ENCODE measurements at places on chromosomes 2 and 18.
A peak's percentile ranks its signal among the peaks of the same experiment; 100 is the strongest.

- DNase-seq: no peak
Measured at GRCh38 chr18:76454418-76454817, 40.6 kb downstream of the ZNF516 start.

DNA sequence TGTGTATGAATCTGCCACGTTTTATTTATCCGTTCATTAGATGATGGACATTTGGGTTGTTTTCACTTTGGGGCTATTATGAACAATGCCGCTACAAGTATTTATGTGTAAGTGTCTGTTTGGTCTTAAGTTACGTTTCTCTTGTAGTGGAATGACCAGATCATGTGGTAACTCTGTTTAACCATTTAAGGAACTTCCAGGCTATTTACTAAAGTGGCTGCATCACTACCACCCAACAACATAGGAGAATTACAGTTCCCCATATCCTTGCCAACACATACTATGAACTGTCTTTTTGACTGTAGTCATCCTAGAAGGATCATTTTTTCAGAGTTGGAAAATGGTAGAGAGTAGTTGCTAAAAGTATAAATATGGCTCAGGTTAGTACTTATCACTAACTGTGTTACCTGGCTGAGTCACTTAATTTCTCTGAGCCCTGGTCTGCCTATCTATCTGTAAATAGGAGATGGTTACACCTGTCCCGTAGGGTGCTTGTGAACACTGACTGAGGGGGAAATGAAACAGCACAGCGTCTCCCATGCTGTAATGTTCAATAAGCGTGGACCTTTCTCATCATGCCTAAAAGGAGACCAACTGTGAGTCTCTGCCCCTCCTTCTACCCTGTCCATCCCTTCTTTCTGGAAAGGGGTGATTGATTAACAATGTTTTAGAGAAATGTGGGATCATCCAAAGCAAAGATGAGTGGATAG lies 103.1 kb downstream of the SH3RF3 start:
- DNase-seq: no peak

- DNase-seq: peak; percentile 83
Measured at GRCh38 chr2:188808947-188809355, 165.2 kb upstream of the COL3A1 start.

DNA sequence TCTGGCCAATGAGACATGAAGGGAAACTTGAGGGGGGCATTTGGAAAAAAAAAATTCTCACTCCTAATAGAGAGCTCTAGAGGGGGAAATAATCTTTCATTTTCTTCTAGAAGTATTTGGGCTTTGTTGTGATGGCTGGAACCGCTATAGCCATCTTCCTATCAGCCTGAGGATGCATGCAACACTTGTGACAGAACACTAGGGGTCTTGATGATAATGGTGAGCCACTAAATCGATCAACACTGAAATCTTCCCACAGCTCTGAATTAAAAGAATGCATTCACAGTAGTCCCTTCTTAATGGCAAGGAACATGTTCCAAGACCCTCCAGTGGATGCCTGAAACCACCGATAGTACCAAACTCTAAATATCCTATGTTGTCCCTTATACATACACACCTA lies 325.3 kb downstream of the LNPK start:
- no peak for DNase-seq

GRCh38 chr18:48680339-48681250 lies 141.8 kb downstream of the CTIF start:
- DNase-seq: no peak

DNA sequence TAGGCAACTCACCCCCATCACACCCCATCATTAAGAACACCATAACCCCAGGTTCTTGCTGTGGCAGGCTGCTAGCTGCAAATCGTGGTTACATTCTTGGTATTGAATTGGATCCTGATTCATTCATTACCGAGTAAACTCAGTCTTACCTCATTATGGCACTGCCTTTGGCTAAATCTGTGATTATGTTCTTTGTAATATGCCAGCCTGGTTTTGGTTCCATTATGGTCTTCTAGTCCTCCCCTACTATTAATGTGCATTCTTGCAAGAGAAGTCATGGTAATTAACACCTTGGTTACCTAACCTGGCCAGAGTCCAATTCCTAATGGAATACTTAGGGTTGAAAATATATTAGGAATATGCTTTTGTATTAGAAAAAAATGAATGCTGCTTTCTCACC lies 258.9 kb upstream of the APCDD1 start:
- DNase-seq: no peak

DNA sequence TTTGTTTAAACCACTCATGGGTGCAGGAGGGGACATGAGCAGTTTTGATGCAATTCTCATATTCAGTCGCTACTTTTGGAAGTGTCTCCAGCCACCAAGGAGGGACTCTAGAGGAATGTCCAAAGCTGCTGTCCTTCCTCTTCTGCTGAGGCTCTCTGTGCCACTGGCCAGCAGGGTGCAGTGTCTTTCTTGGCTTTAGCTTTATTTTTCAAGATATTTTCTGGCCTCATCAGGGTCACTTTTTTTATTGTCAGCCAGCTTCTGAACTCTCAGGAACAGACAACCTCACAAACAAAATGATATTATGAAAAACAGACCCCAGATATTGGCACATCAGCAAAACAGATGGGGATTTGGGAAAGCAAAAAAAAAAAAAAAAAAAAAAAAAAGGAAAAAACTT lies 289.3 kb upstream of the ZSWIM2 start:
- DNase-seq: peak; percentile 10

DNA sequence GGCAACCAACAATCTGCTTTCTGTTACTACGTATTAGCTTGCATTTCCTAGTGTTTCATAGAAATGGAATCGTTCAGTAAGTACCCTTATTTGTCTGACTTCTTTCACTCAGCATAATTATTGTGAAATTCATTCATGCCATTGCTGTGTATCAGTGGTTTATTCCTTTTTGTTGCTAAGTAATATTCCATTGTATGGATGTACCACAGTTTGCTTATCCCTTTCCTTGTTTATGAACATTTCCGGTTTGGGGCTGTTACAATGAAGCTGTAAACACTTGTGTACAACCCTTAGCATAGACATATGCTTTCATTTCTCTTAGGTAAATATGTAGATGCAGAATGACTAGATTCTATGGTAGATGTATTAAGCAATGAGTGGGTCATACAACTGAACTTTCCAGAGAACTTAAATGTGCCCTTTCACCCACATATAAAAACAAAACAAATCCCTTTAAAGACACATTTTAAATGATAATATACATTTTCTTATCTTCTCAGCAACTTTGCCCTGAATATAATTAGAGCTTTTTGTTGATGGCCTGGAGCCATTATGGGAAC lies 21.9 kb downstream of the FER1L5 start:
- DNase-seq: no peak

DNA sequence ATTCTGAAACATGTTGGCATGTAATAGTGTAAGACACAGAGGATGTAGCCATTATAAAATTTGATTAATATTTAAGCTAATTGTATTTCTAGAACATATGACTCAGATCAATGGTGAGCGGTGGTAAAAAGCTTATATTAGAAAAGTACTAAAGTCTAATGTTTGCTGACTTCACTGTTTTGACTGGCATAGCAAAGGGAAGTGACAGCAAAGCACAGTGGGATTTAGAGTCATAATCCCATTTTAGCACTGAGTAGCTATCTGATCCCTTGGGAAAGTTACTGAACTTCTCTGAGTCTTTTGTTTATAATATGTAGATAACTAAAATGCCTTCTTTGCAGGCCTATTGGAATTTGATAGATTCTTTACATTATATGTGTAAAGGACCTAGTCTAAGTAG lies 60.4 kb downstream of the KIAA1328 start:
- peak; percentile 12 for DNase-seq

DNA sequence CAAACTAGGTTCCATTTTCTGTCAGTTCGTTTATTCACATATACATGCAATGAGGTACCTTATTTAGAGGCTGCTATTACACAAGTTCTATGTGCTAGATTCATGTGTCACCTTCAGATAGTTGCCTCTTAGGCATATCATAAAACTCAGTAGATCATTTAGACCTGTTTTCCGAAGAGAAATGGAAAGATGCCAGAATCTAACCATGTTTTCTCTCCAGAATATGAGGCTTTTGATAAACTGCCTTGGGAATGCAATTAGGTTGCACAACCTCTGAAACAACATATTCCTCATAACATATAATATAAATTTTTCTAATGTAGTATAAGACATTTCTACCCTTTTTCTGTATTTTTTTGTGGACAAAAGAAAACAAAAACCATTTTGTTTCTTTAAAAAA lies 108.1 kb downstream of the PRPF40A start:
- DNase-seq: no peak

DNA sequence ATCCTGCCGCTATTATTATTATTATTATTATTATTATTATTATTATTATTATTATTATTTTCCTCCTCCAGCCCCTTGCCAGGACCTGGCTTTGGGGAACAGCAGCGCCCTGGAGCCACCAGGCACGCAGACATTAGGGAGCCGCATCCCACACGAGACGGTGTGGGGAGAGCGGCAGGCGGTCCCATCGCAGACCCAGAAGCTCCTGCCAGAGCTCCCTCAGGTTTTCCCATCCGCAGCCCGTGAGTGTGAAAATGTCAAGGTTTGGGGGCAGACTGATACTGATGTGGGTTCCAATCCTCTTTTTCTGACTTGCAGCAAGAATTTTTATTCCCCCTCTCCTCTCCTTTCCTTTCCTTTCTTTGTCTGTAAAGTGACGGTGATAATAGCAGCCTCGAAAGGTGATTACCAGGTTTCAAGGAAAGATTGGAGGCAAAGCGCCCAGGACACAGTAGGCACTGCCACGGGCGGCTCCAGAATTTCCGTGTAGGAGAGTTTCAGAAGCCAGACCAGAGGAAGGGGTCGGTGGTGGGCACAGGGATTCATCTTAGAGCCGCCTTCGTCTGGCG lies 816 bp downstream of the SCTR start:
- DNase-seq: no peak

- DNase-seq: no peak
Measured at GRCh38 chr2:85720533-85720932, 26.4 kb downstream of the GNLY start.

- DNase-seq: no peak
Measured at GRCh38 chr18:66993492-66993891, 389.6 kb upstream of the CDH19 start.

- DNase-seq: no peak
Measured at GRCh38 chr2:191573216-191573615, 104.7 kb upstream of the NABP1 start.

GRCh38 chr2:119718501-119719260 lies 39.7 kb downstream of the TMEM177 start:
- no peak for DNase-seq

GRCh38 chr2:144836635-144837350 lies 316.9 kb upstream of the ZEB2 start:
- peak; percentile 83 for DNase-seq

GRCh38 chr2:126686841-126687485 lies 31.0 kb downstream of the GYPC start:
- DNase-seq: peak; percentile 14

DNA sequence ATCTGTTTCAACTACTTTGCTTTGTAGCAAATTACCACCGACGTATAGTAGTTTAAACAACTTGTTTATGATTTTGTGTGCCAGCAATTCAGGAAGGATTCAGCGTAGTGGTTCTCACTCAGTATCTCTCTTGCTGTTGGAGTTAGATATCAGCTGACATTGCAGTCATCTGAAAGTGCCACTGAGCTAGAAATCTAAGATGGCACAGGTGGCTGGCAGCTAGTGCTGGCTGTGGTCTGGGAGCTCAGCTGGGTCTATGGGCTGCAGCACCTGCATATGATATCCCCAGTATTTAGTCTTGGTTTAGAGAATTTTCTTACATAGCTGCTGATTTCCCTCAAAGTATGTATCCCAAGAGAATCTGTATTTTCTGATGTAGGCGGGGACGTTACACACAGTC lies 235.6 kb downstream of the SCG2 start:
- DNase-seq: no peak

DNA sequence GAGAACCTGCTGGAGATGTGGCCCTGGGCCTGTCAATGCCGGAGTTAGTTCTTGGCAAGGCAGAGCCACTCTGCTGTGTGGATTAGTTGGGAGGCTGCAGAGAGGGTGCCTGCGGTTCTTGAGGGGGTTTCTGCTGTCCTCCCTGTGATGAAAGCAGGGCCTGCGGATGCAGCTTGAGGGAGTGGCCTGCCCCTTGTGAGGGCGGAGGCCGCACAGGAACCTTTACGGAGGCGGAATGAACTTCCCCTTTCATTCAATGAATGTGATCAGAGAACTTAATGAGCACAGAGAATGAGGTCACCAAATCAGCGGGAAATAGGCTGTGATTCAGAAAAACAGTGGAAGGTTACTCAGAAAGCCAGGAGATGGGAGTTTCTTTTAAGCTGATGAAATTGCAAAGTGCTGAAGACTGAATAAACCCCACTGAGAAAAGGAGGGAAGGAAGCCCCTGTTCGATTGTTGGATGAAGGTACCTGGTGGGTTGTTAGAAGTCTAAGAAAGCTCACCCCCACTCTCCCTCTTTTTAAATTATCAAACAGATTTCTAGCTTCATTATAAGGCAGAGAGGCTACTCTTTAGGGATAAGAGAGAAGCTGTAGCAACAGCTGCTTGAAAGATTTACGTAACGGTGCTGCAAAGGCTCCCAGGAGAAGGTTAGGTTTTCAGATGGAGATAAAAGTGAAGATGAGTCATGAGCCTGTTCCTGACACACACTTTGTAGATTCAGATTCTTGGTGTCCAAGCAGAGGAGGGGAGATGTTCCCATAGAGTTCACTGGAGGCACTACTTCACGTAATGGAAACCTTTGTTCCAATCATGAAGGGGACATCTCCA lies 47.4 kb downstream of the VWA3B start:
- DNase-seq: no peak

- no peak for DNase-seq
Measured at GRCh38 chr2:169704160-169704708, 10.0 kb downstream of the PHOSPHO2 start.

DNA sequence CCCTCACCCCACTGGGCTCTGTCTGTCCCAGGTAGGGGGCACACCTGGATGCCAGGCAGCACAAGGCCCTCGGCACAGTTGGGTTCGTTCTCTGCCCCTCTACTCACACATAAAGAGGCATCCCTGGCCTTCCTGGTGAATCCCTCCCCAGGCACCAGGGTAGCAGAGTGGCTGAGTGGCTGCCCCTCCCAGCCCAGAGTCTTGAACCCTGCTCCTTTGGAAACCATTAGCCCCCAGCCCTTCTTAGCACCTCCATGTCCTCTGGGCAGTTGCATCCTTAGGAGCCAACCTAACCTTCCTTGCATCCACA lies 2.0 kb downstream of the GPC1 start:
- no peak for DNase-seq

DNA sequence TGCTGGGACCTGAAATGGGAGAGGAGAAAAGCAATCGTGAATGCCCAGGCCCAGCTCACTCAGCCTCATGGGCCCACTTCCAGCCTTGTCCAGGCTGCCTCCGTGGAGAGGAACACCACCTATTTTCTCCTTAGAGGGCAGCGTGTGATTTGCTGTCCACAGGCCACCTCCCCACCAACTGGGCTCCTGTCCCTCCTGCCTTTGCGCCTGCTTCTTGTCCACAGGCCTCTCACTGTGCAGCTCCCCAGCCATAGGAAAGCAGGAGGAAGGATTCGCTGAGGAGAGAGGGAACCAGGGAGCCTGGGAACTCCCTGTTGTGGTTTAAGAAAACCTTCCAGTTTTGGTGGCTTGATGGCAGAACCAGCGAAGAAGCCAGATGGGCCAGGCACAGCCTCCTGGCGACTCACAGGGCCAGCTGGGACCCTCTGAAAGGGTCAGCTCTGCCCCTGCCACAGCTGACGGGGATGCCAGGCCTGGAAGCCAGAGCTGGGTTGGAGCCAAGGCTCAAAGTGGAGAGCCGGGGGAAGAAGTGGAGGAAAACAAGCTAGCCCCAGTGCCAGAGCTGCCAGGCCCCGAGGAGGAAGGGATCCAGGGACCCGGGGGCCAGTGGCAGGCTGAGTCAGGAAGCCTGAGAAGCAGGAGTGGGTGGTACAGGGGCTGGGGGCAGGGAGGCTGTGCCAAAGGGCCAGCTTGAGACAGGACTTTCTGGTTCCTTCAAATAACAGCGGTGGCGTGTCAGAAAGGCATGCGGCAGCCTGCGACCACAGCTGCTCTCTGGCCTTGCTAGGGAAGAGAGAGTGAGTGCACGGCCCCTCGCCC lies 9.9 kb downstream of the TMBIM1 start:
- DNase-seq: peak; percentile 46
